ENCODE measurements at places on chromosomes 1 and 21.

- DNase-seq, result no peak
These were observed 10.7 kb downstream of the SCCPDH start for GRCh38 chr1:246734866-246735265.

- DNase-seq, result peak; percentile 17
These were observed 21.9 kb downstream of the RD3 start for GRCh38 chr1:211469938-211470529.

GRCh38 chr1:2786329-2787162 is 14.9 kb downstream of the TTC34 start:
- no peak for DNase-seq

DNA sequence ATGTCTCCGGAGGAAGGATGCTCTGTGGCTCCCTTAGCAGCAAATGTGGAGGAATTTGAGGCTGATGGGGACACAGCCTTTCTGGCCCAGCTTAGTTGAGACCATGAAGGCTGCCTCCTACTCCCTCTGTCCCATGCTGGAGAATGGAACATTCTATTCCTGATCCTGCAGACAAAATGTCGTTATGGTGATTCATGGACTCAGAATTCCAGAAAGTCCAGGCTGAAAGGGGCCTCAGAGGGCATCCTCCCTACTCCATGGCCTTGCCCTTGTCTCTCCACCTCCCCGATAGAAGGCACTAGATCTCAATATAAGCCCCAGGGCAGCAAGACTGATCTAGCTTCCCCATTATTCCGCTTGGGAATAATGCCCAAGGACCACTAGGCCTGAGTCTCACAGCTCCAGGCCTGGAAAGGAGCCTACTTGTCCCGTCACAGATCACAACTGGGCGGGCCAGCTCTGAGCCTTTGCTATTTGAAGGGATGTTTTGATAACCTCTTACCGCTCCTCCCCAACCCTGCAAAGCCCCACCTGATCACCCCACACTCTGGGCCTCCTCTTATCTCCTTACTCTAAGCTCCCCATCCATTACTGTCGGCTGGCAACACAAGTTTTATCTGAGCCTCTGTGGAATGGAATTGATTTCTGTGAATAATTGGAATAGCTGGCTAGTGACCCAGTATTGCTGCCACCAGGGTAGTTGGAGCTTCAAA is 52.8 kb upstream of the TRABD2B start:
- DNase-seq, result no peak

GRCh38 chr21:33308586-33309490 is 15.9 kb upstream of the IFNAR1 start:
- DNase-seq, result peak; percentile 73

DNA sequence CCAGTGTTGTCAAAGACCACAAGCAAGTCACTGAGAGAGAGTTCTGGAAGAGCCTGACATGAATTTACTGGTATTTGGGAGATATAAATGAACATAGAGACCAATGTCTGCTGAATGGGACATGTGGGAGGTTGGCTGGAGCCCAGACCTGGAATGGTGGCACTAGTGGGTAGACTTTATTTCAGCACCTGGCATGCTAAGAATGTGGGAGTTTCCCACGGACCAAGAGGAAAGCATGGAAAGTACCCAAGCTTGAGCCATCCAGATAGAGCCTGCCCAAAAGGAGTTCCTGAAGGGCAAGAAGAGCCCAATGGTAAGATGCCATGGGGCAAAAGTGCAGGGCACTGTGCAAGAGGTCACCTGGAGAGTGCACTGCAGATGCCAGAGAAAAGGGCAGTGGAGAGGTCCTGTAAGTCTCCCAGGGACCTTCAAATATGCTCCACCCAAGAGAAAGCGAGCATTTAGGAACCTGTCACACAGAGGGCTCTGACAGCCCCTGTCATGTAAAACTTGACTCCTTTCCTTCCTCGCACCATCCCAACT is 8.1 kb upstream of the ZNF687 start:
- no peak for DNase-seq

- DNase-seq, result no peak
These were observed 965 bp upstream of the SH2D5 start for GRCh38 chr1:20733360-20733975.

GRCh38 chr1:14181191-14181795 is 417.2 kb upstream of the KAZN start:
- no peak for DNase-seq

DNA sequence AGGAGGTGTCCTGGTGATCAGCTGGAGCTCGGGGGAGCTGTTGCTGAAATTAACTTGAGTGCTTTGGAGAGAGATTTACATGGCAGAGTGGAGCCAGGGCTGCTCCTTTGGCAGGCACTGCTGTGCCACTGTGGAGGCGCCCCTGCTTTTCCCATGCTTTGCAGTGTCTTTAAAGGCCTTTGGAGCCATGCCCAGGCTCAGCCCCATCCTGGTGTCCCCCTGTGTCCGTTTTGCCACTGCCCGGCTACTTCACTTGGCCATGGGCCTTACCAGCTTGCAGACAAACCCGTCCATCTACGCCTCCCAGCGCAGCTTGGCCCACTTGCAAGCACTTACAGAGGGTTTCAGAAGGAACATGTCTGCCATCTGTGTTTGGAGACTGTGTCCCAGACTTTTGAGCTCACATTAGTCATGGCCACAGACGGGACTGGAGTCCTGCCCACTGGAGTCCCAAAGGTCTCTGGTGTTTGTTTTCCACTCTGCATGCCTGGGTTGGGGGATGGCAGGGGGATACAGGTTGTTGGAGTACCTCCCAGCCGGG is 18.2 kb upstream of the LAMTOR5 start:
- DNase-seq, result no peak

- DNase-seq, result no peak
These were observed 109.1 kb downstream of the TIAM1 start for GRCh38 chr21:31234936-31235335.

GRCh38 chr1:227482023-227482299 is 81.4 kb upstream of the ZNF678 start:
- DNase-seq, result no peak

Data from skeletal muscle cell (primary cell).